ENCODE measurements at places on chromosomes 6 and 20. TPM values are rescaled to one million over a fixed set of nuclear protein-coding genes. Genes with fewer than 3 reads are reported as not detected.

DNA sequence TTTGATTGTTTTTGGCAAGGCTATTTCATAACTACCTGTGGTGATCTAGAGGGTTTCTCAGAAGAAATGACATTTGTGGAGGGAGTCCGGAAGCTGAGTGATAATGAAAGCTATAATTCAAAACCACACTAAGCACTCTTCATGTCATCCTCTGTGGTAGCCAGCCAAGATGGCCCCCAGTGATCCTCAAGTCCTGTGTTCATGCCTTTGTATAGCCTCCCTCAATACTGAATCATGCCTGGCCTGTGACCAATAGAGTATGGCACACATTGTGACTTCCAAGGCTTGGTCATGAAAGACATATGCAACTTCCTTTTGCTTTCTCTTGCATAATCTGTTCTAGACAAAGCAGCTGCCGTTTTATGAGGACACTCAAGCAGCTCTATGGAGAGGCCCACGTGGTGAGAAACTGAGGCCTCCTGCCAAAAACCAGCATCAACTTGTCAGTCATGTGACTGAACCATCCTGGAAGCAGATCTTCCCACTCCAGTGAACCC is 12.8 kb upstream of the DNAAF9 start:
- peak overlapping the region; percentile 65 for H3K27ac ChIP-seq
- peaks cover 15% of the 10 kb centered on the region for H3K4me1 ChIP-seq
- H3K4me3 ChIP-seq = peak overlapping the region; percentile 68
- H3K27me3 ChIP-seq = no peaks in the 10 kb centered on the region

DNA sequence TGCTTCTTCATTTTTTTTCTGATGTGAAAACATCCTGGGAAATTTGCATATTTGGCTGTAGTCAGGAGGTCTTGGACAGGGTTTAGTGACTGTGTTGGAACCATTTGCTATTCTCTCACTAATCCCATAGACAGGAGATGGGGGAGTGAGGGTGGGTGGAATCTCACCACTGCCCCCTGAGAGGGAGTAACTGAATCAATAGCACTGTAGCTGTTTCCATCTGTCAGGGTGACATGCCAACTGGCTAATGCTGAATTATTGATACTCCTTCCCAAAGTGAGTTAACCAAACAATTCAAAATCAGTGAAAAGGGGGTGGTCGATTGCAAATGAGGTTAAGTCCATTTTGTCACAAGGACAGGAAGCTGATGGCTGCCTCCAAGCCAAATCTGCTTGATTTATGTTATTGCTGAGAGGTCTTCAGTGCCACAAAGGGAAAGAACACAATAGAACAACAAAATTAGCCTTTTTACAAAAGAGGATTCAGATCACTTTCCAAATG is 55.1 kb upstream of the B3GAT2 start:
- no peak overlapping the region for H3K4me3 ChIP-seq
- no peak overlapping the region for H3K27ac ChIP-seq
- no peak for DNase-seq
- H3K36me3 ChIP-seq = no peaks in the 10 kb centered on the region

LY6G6F gene
- 1.5 TPM for total RNA-seq

DNA sequence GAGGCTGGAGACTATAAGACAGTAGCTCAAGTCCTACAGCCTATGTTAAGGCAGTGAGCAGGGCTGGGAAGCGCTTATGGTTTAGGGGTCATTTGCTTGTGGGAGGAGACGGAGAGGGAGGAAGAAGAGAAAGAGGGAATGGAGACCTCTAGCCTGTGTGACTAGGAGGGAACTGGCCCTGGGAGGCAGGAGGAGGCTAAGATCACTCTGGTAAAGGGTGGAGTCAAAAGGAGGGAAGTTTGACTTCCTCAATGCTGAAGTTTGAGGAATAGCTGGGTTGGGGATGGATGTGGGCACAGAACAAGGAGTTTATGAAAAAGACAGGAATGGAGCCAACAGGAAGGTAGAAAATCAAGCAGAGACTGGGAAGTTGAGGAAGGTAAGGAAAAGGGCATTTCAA is 6.4 kb upstream of the BACH2 start:
- no peak overlapping the region for H3K27ac ChIP-seq
- H3K36me3 ChIP-seq = no peaks in the 10 kb centered on the region
- DNase-seq = no peak
- H3K4me3 ChIP-seq = no peak overlapping the region
- H3K4me1 ChIP-seq = no peaks in the 10 kb centered on the region

SLC17A1 gene
- total RNA-seq = not detected

DNA sequence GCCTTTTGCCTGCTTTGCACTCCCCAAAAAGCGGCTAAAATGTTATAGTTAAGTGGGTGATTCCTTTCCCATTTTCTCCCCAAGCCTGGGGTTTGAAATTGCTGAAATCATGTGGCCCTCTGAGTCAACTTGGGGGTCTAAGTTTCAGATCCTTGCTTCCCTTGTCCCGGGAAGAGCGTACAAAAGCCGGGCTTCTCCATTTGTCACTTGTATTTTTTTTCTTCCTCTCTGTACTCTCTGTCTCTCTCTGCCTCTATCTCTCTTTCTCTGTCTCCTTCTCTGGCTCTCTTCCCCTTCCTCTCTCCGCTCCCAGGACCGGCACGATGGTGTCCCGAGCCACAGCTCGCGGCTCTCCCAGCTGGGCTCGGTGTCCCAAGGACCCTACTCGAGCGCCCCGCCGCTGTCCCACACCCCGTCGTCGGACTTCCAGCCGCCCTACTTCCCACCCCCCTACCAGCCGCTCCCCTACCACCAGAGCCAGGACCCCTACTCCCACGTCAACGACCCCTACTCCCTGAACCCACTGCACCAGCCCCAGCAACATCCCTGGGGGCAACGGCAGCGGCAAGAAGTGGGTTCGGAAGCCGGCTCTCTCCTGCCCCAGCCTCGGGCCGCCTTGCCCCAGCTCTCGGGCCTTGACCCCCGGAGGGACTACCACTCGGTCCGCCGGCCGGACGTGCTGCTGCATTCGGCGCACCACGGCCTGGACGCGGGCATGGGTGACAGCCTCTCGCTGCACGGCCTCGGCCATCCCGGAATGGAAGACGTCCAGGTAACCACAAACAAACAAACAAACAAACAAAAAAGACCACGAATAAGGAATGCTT is 4.6 kb downstream of the TFAP2B start:
- H3K4me1 ChIP-seq = no peaks in the 10 kb centered on the region
- no peak overlapping the region for H3K4me3 ChIP-seq
- DNase-seq = no peak
- H3K27me3 ChIP-seq = peaks cover 59% of the 10 kb centered on the region

PAX1 gene
- not detected for total RNA-seq

NMBR gene
- total RNA-seq = not detected

CYP39A1 gene
- not detected for total RNA-seq

DNA sequence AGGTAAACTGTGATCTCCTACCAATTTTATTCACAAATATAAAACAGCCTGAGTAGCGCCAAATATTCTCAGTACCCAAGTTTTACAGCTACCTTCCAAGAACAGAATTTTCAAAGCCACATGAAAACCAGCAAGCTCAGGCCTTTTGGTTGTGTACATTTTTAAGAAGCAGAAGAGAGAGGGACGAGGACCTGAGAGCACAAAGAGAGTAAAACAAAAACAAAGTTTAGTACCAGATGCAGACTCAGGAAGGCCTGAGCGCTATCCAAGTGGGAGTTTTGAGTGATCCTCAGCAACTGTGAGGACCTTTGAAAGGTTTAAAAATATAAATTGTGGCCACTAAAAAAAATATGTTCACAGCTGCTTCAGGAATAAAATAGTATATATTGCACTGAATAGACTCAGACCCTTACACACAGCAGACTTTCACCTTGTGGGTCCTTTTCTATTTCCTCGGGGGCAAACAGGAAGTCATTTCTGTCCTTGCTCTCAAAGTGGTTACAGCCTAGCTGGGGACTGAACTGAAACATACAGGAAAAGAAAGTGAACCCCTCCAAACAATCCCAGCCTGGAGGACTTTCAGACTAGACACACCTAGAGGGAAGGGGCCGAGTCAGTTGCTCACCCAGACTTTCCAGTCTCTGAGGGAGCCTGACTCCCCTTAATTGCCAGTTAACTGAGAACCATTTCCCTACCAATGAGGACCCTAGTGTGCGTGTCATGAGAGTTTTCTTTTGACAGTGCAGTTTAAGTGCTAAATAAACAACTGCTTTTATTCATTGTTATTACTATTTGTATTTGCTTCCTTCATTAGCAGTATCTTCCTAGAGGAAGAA is 48.5 kb upstream of the NT5E start:
- H3K27ac ChIP-seq = no peak overlapping the region
- H3K27me3 ChIP-seq = no peaks in the 10 kb centered on the region
- no peak overlapping the region for H3K4me3 ChIP-seq
- H3K36me3 ChIP-seq = no peaks in the 10 kb centered on the region
- DNase-seq = no peak
- H3K4me1 ChIP-seq = no peaks in the 10 kb centered on the region

SNAP91 gene
- total RNA-seq = not detected

DNA sequence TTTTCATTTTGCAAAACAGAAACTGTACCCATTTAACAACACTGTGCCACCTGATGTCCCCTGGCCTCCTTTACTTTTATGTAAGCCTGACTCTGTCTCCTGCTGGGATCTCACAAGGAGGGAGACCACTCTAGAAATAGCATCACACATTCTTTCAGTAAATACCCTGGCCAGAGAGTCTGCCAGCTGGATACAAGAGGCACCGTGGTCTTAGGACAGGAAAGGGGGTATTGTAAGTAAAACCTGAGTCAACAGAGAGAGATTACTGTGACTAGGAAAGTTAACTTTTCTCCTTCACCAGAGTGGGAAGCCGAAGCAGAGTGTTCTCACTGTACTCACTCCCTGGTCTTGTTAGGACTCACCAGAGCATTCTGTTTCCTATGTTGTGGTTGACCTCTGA is 27.8 kb downstream of the CMTR1 start:
- DNase-seq = no peak
- no peaks in the 10 kb centered on the region for H3K27me3 ChIP-seq
- H3K4me1 ChIP-seq = no peaks in the 10 kb centered on the region
- H3K36me3 ChIP-seq = peaks cover 81% of the 10 kb centered on the region
- H3K4me3 ChIP-seq = no peak overlapping the region

AIF1 gene
- total RNA-seq = 9.9 TPM

- H3K4me1 ChIP-seq = peaks cover 68% of the 10 kb centered on the region
- H3K4me3 ChIP-seq = peak within 1 kb of the TSS; percentile 62
- H3K27me3 ChIP-seq = no peaks in the 10 kb centered on the region
- DNase-seq = peak; percentile 84
- peaks cover 5% of the 10 kb centered on the region for H3K36me3 ChIP-seq
Observed at GRCh38 chr6:109455437-109456110, at the start of gene MICAL1. Gene MICAL1, minus strand, starts transcription at chr6:109455772. Its CDS starts 1,576 bp downstream, at chr6:109454196.

GRCh38 chr6:56483929-56484328 is 158.8 kb downstream of the DST start:
- DNase-seq = no peak
- H3K27ac ChIP-seq = no peak overlapping the region
- no peaks in the 10 kb centered on the region for H3K4me1 ChIP-seq
- H3K27me3 ChIP-seq = no peaks in the 10 kb centered on the region
- no peaks in the 10 kb centered on the region for H3K36me3 ChIP-seq

PTK7 gene
- 2.3 TPM for total RNA-seq

SIRPG gene
- 49.6 TPM for total RNA-seq

GRCh38 chr20:21548390-21549035 is 34.6 kb upstream of the NKX2-2 start:
- peak overlapping the region; percentile 84 for H3K27ac ChIP-seq
- H3K4me1 ChIP-seq = peaks cover 33% of the 10 kb centered on the region
- no peaks in the 10 kb centered on the region for H3K27me3 ChIP-seq

GRCh38 chr20:47875297-47876025 is 90.2 kb upstream of the SULF2 start:
- H3K27ac ChIP-seq = no peak overlapping the region
- no peaks in the 10 kb centered on the region for H3K27me3 ChIP-seq
- no peaks in the 10 kb centered on the region for H3K36me3 ChIP-seq

- DNase-seq = no peak
- H3K27ac ChIP-seq = no peak overlapping the region
- H3K4me3 ChIP-seq = no peak overlapping the region
- no peaks in the 10 kb centered on the region for H3K36me3 ChIP-seq
- no peaks in the 10 kb centered on the region for H3K27me3 ChIP-seq
Observed at GRCh38 chr6:31321820-31322219, 35.2 kb downstream of the HLA-B start.

DNA sequence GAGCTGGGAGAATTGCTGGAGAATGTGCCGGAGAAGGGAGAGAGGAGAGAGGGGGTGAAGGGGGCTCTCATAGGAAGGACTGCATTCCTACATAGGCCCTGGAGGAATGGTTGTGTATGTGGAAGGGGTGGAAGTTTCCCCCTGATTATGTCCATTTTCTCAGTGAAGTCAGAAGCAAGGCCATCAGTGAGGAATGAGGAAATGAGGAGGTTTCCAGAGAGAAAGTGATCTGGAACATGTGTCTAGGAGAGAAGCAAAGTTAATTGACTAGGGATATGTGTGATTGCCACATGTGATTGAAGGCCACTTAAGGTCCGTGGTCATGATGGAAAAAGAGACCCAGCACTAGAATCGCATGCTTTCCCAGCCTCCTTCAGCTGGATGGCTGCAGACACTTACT is 42.3 kb downstream of the TBPL1 start:
- DNase-seq = no peak
- peaks cover 2% of the 10 kb centered on the region for H3K27me3 ChIP-seq
- peaks cover 5% of the 10 kb centered on the region for H3K36me3 ChIP-seq
- H3K4me1 ChIP-seq = no peaks in the 10 kb centered on the region
- no peak overlapping the region for H3K27ac ChIP-seq
- no peak overlapping the region for H3K4me3 ChIP-seq

RAB44 gene
- 0.27 TPM for total RNA-seq

DNA sequence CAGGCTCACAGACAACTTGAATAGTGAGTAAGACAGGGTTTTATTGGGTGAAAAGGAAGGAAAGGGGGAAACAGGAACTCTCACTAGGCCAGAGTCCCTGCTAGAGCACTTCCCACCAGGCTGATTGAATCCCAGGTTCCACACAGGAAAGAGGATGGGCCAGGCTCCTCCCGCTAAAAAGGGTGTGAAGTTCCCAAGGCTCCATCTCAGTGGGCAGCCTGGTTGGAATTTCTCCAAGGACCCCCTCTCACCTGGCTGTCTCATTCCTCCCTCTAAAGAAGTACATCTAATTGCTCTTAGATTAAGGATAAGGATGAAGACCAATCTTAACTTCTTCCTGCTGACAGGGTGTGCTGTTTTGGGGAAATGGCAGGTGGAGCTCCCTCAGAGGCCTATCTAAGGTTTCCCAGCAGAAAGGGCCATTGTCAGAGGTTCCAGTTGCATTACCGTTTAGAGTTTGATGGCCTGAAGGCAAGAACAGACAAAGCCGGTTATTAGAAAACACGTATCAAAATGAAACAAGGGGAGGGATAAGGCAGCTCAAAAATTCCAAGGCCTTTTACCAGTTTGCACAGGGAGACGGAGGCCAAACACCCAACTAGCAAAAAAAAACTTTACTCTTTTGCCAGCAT is 21.5 kb downstream of the COL19A1 start:
- no peaks in the 10 kb centered on the region for H3K36me3 ChIP-seq
- no peak overlapping the region for H3K27ac ChIP-seq
- peaks cover 4% of the 10 kb centered on the region for H3K27me3 ChIP-seq
- H3K4me1 ChIP-seq = no peaks in the 10 kb centered on the region

DNA sequence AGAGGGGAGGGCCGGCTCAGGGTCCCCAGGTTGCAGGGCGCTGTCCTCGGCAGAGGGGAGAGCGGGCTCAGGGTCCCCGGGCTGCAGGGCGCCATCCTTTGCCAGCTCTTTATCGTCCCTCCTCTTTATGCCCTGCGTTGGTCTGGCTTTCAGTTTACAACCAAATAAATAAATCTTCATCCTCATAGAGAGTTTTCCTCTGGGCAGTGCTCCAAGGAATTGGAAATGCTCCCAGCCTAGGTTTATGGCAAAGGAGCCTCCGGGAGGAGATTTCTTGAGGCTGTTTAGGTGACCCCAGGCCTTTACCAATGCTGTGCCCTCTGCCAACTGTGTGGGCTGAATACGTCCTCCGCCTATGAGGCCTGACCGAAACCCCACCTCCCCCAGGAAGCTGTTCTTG is 60.2 kb downstream of the CHMP4B start:
- no peaks in the 10 kb centered on the region for H3K36me3 ChIP-seq
- no peak overlapping the region for H3K27ac ChIP-seq
- H3K27me3 ChIP-seq = no peaks in the 10 kb centered on the region
- no peaks in the 10 kb centered on the region for H3K4me1 ChIP-seq
- no peak overlapping the region for H3K4me3 ChIP-seq
- DNase-seq = no peak
